Stromal cell of bone marrow (primary cell): ENCODE measurements at places on chromosomes 6 and 20.
A peak's percentile ranks its signal among the peaks of the same experiment; 100 is the strongest.

GRCh38 chr6:21710216-21710615 lies 116.7 kb downstream of the SOX4 start:
- no peak for DNase-seq

GRCh38 chr20:21209668-21210067 lies 83.8 kb downstream of the KIZ start:
- no peak for DNase-seq

DNA sequence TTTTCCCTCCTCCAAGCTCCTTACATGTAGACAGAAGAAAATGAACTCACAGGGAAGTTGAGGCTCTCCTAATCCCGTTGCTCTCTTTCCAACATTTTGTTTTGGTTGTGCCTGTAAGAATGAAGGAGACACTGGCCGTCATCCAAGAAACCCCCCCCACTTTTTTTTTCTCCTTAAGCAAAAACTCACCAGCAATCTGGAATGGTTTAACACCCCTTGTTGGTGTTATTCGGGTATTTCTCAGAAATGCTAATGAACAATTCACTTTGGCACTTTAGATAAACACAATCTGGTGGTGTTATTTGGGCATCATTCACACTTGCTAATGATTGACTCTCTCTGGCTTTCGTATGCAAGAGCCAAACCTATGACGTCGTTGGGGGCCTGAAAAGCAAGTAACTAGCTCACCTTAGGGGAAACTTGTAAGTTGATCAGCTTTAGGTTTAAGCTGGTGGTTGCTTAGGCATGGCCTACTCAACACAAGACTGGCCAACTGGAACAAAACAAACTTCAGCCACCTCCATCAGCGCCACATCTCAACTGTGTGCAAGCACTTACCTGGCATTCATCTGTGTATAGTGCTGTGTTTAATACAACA lies 24.3 kb upstream of the OLIG3 start:
- DNase-seq = no peak

GRCh38 chr6:28489366-28490204 lies 26.0 kb downstream of the GPX6 start:
- DNase-seq = peak; percentile 39

DNA sequence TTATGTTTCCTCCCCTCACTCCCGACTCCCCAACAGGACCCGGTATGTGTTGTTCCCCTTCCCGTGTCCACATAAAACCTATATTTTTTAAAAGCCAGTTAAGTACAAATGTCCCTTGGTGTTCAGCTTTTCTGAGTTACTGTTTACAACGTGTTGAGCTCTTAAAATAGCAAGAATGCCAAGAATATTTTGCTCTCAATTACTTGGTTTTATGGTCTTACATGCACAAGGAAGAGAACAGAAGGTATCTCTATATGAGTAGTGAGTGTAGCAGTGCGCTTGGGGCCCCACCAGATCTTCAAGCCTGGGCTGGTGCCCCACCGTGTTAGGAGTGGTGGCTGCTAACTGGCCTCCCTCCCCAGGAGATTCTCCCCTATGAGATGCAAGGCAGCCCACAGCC lies 75.3 kb downstream of the RIN2 start:
- DNase-seq = no peak

DNA sequence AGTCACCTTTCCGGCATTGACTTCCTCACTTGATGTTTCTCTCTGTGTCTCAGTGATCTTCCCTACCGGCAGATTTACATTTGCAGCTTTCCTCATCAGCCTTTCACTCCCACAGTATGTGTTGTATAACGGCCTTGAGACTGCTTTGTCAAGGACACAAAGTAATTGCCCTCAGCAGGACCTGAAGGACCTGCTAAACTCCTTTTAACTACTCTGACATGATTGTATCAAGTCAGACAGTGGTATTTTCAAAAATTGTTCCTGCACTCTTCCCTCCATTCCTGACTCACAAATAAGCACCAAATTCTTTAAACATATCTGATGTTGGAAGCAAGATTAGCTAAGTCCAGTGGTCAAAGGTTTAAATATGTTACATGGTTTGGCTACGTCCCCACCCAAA lies 62.4 kb downstream of the PDE10A start:
- no peak for DNase-seq

DNA sequence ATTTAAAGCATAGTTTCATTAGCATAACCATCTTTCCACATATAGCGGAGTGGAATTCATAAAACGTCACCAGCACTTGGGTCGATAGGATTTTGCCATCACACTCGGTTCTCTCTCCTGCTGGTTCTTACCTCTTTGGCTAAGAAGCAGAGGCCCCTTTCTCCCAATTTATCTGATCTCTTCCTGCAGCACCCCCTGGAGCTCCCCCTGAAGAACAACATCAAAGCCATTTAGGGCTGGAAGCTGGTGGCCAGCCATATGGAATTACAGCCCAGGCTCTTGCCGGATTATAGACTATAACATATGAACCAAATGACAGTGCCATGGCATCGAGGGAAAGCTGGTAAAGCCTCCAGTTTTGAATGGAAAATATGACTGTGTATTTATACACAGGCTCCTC lies 6.4 kb upstream of the KIF6 start:
- no peak for DNase-seq

DNA sequence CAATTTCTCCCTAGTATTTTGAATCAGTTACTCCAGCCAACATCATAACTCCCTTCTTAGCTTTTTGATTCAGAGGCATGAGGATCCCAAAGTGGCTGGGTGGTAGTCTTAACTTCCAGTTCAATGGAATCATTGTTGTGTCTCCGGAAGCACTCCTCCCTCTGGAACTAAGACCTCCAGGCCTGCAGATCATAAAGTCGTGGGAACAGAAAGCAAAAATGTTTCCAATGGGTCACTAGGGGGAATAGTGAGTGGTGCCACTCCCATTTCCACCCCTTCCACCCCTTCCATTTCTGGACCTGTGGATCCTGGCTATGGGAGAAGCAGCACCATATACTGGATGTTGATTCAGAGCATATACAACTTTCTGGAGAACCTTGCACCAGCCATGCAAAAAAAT lies 130.8 kb downstream of the SGK1 start:
- no peak for DNase-seq

GRCh38 chr6:137339929-137340559 lies 120.9 kb upstream of the IFNGR1 start:
- DNase-seq = no peak

GRCh38 chr20:59008715-59009336 lies 1.8 kb upstream of the CTSZ start:
- DNase-seq = no peak

DNA sequence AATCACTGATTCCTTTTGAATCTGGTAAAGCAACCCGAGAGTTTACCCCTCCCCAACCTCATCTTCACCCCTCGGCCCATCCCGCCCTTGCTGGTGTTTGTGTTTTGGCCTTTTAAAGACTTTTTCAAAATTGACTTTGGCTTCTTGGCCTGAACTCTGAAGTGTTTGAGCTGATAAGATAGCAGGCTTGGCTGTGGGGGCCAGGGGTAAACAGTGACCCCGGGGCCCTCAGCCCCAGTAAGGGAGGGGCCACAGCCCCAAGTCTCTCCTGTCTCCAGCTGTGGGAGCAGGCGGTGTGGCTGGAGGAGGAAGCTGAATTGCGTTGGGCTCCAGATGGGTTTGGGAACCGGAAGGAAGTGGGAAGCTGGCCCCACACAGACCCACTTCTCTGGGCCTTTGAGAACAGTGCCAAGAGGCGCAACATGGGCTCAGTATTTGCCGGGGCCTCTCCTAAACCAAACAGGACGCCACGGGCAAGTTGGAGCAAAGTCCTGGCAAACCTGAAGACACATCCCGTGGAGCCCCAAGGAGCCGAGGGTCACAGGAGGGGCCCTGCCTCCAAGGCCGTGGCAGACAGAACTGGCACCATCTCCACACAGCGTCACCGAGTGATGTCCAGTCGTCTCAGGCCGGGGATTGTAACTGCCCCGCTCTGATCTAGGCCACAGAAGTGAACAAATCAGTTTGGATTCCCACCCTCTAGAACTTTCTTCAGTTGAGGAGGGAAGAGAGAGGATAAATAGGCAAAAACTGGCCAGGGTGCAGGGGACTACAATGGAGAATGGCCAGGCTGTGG lies 54.3 kb upstream of the PTPN1 start:
- DNase-seq = no peak

DNA sequence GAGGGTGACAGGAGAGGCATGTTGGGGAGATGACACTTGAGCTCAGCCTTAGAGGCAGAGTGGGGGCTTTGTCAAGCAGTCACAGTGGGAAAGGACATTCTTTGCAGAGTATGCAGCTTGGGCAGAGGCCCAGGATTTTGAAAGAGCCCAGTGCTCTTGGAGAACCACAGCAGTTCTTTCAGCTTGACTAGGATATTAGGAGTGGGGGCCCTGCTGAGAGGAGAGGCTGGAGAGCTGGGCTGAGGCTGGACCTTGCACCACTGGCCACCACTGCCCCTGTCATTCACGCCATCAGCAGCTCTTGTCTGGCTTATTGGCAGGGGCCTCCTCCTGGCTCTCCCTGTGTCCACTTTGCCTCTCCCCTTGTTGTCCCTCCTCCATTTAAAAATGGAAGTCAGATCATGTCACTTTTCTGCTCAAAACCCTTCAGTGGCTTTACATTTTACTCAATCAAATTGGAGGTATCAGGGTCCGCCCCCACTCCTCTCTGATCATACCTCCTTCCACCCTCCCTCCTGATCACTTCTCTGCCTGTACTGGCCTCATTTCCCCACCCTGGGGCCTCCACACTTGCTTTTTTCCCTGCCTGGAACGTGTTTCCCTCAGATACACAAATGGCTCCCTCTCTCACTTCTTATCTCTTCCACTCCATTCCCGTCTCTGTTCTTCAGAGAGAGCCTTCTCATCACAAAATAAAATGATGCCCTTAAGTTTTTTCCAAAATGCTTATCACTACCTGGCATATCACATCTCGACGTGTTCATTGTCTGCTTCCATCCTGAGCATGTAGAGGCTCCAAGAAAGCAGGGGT lies 10.5 kb downstream of the MANBAL start:
- DNase-seq = no peak

- no peak for DNase-seq
Observed at GRCh38 chr20:64158346-64159285, 5.6 kb upstream of the MYT1 start.

GRCh38 chr6:84596488-84596887 lies 167.9 kb downstream of the TBX18 start:
- no peak for DNase-seq

DNA sequence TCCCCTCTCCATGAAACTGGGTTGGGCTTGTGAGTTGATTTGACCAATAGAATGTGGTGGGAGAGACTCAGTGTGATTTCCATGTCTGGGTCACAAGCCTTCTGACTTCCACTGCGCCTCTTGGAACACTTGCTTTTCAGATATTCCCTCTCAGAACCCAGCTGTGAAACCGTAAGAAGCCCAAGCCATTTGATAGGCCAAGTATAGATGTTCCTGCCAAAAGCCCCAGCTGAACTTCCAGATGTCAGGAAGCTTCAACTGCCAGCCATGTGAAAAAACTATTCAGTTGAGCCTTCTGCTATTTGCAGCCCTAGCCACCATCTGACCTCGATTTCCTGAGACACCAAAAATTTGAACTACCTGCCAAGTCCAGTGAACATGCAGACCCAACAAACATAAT lies 387.8 kb upstream of the GJE1 start:
- DNase-seq = no peak

GRCh38 chr20:36214684-36215256 lies 21.5 kb upstream of the AAR2 start:
- DNase-seq = no peak
